Activated effector memory CD4-positive, alpha-beta T cell treated with anti-CD3 and anti-CD28 coated beads, Interleukin-2, amount 50 U/mL, for 16 hours (primary cell): ENCODE measurements at places on chromosomes 13 and 19.

DNA sequence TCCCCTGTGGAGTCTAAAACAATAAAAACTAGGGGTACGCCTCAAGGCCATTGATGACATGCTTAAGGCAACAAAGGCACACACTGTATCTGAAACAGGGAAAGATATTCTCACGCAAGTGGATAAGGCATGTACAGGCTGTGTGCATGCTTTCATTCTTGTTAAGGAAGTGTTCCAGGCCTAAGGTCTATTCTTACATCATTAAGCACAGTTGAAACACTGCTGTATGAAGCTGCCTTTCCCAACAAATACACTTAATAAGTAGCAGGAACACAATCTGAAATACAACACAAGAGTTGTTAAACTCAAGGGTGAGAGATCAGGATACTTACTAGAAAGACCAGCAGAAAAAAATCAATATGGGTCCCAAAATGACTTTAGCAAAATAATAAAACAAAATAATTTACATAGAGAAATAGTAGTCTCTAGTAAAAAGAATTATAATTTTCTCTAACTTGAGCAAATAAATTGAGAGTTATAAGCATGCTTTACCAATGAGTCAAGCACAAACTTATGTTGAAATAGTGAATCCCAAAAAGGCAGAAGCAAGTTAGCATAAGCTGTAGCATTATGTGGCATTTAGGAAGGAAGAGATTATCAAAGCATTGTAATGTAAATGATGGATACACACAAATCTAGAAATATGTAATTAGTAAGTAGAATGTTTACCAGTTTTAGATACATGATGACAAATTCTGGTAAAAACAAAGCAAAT is 796.9 kb downstream of the SLITRK1 start:
- no peak for DNase-seq

DNA sequence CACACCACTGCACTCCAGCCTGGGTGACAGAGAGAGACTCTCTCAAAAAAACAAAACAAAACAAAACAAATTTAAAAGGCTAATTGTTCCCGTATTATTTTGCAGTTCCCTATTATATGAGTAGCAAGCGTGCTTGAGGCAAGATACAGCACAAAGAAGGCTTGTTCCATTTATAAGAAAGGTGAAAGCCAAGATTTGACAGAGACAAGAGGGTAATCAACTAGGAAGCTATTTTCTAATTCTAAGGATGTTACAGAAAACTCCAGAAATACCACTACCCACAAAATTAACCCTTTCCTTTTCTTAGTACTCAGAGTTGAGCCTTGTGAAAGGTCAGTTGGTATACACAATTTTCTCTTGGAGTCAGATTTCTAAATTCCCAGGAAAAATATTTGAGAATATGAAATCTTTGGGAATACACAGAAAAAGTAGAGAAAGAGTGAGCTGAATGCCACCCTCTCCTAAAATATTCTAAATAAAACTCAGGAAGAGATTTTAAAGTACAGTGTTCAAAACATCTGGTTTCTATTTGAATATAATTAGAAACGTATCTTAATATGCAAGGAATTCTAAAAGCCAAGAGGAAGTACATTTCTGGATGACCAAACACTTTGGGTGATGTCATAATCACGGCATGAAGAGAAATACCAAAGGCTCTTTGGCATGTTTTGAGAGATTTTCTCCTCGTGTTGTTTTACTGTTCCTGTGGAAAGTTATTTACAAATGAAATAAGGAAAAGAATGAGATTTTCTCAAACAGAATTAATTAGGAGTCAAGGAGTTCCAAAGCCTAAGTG is 63.0 kb upstream of the FLT1 start:
- no peak for DNase-seq

GRCh38 chr19:45876411-45877197 is 9.3 kb downstream of the IRF2BP1 start:
- DNase-seq: peak; percentile 73

DNA sequence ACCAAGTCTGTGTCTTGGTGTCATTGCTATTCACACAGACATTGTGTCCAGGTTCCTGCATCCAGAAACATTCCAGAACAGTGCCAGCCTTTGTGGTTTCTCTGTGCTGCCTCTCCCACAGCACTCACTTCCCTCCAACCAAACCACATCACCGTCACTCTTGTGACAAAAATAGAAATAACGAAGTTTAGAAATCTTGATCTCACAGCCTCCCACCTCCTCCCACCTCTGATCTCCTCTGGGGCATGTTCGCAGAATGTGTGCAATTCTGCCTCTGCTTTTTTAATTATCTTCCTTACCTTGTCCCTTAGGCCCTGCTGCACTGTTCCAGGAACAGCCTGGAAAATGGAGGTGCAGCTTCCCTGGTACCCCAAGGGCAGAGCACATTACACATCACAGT is 8.7 kb upstream of the SERPINE3 start:
- no peak for DNase-seq

GRCh38 chr19:55544776-55545439 is 435 bp downstream of the SBK3 start:
- no peak for DNase-seq

DNA sequence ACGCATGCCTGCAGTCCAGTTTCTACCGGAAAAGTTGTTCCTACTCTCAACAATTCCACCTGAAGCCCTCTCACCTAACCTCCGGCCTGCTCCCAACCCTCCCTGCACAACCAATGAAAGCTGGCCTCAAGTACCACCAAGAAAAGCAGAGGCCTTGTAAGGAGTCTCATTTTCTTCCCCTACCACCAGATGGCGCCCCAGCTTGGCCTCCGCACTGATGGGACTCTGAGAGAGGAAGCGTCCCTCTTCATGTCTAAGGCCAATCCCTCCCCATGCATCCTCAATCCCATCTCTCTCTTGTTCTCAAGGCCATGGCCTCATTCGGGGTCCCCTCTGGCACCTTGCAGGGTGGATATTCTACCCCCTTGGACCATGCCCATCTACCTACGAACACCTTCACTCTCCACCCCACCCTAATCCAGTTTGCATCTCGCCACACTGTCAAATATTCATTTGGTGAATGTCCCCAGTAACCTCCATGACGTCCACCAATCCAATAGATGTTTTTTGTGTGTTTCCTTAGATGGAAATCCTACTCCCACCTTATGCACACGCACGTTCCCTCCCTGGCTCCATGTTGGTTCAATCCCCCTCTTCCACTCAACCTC is 412.8 kb downstream of the ZNF536 start:
- peak; percentile 85 for DNase-seq

DNA sequence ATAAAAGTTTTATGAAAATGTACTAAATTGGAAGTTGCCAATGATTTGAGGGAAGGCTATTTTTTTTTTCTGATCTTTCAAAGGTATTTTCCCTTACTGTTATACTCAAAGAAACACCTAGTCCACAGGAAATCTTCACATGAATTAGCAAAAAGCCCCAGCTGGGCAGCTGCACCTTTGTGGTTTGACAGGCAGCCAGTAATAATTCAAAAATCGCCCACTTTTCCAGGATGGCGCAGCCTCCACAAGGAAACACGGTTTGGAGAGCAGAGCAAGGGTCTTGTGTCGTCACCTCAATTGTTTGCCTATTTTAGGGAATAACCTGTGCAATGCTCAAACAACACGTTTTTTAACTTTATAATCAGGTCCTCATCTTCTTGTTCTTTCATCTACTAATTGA is 324.9 kb upstream of the GPC6 start:
- DNase-seq: no peak

GRCh38 chr19:19677579-19677978 is 8.9 kb downstream of the ZNF101 start:
- no peak for DNase-seq
